ENCODE measurements at places on chromosomes 11 and 22. TPM values are rescaled to one million over a fixed set of nuclear protein-coding genes. Genes with fewer than 3 reads are reported as not detected.

DNA sequence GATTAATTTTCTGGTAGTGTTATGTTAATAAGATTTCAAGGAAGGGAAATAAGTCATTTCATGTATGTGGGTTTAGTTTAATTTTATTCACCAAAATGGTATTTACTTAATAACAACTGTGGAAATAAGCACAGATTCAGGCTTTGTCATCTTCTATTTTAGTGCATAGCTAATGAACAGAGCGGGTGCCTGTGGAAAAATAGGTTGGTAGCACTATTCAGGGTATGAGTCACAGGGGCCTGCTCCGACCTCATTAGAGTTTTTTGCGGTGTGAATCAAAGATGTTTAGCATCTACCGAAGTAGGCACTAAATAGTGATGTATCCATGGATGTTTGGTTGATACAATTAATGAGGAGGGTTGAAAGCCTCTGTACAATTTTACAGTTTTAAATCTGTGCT is 78.2 kb downstream of the FAT3 start:
- H3K27ac ChIP-seq = no peak overlapping the region
- H3K4me3 ChIP-seq = no peak overlapping the region
- no peaks in the 10 kb centered on the region for H3K36me3 ChIP-seq
- H3K27me3 ChIP-seq = no peaks in the 10 kb centered on the region
- H3K4me1 ChIP-seq = no peaks in the 10 kb centered on the region

Gene ISX
- not detected for total RNA-seq

- H3K4me1 ChIP-seq = no peaks in the 10 kb centered on the region
- no peak overlapping the region for H3K27ac ChIP-seq
- no peak overlapping the region for H3K4me3 ChIP-seq
- no peaks in the 10 kb centered on the region for H3K27me3 ChIP-seq
Observed at GRCh38 chr11:102416976-102417375, 35.6 kb downstream of the TMEM123 start.

Gene YWHAH
- 47.6 TPM for total RNA-seq

GRCh38 chr11:78789375-78789774 is 214.7 kb upstream of the NARS2 start:
- no peak overlapping the region for H3K27ac ChIP-seq
- H3K36me3 ChIP-seq = no peaks in the 10 kb centered on the region
- no peak overlapping the region for H3K4me3 ChIP-seq
- no peak for DNase-seq
- no peaks in the 10 kb centered on the region for H3K4me1 ChIP-seq

DNA sequence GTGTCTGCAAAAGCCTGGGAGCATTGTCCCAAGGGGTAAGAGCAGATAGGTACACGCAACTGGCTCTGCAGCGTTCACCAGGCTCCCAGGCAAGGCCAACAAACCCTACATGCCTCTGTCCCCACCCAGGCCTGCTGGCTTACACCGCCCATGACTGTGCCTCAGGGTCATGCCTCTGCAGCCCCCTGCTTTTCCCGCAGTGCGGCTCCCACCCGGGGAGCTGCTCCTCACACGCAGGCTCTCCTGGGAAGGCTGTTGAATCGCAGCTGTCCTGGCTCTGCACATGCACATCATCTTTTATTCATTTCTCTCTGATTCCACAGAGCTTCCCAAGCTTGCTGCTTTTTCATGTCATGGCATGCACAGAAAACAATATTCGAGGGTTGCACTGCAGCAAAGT is 29.2 kb upstream of the B3GAT1 start:
- H3K4me3 ChIP-seq = no peak overlapping the region
- H3K27ac ChIP-seq = no peak overlapping the region
- no peaks in the 10 kb centered on the region for H3K4me1 ChIP-seq
- DNase-seq = no peak
- H3K36me3 ChIP-seq = no peaks in the 10 kb centered on the region

Gene TCN1
- total RNA-seq = 4.3 TPM

Gene OR51B5
- total RNA-seq = 2.7 TPM

Gene PANX3
- total RNA-seq = not detected

- no peak overlapping the region for H3K4me3 ChIP-seq
- H3K36me3 ChIP-seq = no peaks in the 10 kb centered on the region
Observed at GRCh38 chr11:32115446-32115845, 24.6 kb downstream of the RCN1 start.

GRCh38 chr22:45584621-45585436 is 82.1 kb downstream of the FBLN1 start:
- H3K36me3 ChIP-seq = no peaks in the 10 kb centered on the region
- DNase-seq = no peak
- no peaks in the 10 kb centered on the region for H3K4me1 ChIP-seq
- no peaks in the 10 kb centered on the region for H3K27me3 ChIP-seq
- no peak overlapping the region for H3K27ac ChIP-seq
- H3K4me3 ChIP-seq = no peak overlapping the region

DNA sequence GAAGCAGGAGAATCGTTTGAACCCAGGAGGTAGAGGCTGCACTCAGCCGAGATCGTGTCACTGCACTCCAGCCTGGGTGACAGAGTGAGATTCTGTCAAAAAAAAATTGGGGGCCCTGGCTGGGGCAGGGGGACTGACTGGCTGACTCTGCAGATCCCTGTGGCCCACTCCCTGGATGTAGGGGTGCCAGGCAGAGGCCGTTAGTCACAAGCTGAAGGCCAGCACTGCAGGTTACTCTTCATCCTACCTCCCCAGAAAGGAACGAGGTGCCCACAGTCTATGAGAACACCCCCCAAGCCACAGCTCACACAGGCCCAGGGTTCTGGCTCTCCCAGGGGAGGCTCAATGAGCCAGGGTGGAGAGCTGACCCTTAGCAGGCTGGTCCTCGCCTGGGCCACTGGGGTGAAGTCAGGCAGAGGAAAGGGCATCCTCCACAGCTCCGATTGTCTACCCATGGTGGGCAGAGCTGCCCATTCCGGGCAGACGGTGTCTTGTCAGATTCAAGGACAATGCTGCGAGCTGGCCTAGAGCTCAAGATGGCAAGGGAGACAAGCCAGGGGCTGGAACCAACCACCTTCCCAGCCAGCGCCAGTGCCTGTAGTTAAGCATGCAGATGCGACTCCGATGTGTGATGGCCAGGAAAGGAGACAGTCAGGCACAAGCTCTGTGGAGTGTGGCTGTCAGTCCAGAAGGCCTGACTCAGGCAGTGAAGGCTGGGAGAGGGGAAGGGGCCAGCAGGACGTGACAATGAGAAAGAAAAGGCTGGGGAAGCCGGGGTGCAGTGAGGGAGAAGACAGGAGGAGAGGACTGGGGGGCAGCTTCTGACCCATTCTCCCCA is 12.4 kb downstream of the C11orf24 start:
- no peaks in the 10 kb centered on the region for H3K27me3 ChIP-seq
- H3K27ac ChIP-seq = no peak overlapping the region
- peaks cover 17% of the 10 kb centered on the region for H3K4me1 ChIP-seq

Gene PDGFB
- total RNA-seq = 13.3 TPM

DNA sequence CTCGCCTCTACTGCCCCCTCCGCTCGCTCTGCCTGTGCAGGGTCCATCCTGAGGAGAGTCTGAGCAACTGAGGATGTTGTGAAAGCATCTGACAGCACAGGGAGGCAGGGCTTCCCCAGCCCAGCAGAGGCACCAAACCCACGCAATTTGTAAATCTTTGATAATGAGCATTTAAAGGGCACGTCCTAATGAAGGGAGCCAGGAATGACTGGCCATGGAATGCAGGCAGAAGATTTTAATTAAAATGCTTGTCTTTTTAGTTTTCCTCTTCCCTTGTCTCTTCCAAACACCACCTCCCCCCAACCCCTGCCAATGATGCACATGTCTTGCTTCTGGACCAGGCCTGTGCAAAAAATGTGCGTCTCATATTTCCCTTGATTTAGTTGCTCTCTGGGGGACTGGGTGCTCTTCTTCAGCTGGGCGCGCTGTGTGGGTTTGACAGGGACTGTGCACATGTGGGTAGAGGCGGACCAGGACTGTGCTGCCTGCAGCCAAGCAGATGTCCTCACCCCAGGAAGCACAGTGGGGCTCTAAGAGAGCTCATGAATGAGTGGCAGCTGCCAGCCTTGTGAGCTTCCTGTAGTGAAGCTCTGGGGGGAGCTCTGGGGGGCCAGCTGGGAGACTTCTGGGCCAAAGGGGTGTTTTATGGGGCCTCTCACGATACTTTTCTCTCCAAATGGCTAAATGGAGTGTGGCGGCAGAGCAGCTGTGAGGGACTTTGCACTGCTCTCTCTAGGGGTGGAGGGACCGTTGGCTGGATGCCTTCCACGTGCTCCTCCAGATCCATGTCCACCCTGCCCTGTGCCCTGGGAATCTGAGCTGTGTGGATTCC is 273.5 kb downstream of the ST3GAL4 start:
- no peak for DNase-seq
- H3K27ac ChIP-seq = no peak overlapping the region
- H3K4me1 ChIP-seq = no peaks in the 10 kb centered on the region
- H3K4me3 ChIP-seq = no peak overlapping the region
- H3K27me3 ChIP-seq = no peaks in the 10 kb centered on the region
- no peaks in the 10 kb centered on the region for H3K36me3 ChIP-seq

DNA sequence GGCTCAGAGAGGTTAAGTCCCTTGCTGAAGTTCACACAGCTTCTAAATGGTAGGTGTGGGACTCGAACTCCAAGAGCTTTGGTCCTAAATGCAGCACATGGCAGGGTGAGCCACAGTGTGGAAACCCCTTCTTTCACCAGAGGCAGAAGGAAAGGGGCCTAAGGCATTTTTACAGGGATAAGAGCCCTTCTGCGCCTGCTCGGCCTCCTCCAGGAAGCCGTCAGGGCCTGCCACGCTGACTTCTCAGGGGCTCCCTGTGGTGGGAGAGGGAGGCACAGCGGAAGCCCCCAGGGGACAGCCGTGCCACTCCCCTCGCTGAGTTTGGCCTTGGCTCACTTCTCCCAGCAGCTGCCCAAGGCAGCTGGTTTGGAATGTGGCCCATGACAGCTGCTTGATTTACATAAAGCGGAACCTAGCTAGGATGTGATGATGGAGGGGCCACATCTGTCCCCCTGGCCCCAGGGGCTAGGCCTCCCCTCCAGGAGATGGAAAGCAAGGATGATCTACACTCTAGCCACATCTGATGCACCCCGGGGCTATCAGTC is 35.4 kb downstream of the CD82 start:
- no peaks in the 10 kb centered on the region for H3K36me3 ChIP-seq
- H3K27ac ChIP-seq = no peak overlapping the region
- no peaks in the 10 kb centered on the region for H3K27me3 ChIP-seq
- H3K4me3 ChIP-seq = no peak overlapping the region

DNA sequence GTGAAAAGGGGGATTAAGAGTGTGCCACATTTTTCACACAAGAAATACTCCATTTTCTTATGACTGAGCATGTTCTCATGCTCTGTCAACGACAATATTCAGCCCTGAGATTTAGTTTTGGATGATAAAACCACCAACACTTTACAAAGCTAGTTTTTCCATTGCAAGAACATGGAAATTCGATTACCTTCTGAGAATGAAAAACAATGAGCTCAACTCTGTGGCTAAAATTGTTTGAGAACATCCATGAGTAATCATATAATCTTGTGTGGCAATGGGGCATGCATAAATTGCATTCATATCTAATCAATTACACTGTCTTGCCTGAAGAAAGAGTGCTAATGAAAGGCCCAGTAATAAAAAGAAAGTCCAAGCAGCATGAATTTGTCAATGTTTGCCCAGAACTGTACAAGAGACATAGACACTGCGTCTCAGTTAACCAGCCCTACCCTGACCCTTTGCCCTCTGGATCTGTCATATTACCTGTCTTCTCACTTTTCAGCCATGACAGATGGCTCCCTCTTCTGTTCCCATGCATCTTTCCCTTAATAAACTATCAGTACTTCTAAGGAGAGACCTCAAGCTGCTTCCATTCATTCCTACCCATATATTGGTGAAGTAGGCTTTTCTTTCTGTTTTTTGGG is 253.4 kb downstream of the FAM76B start:
- no peaks in the 10 kb centered on the region for H3K27me3 ChIP-seq
- no peak overlapping the region for H3K4me3 ChIP-seq

DNA sequence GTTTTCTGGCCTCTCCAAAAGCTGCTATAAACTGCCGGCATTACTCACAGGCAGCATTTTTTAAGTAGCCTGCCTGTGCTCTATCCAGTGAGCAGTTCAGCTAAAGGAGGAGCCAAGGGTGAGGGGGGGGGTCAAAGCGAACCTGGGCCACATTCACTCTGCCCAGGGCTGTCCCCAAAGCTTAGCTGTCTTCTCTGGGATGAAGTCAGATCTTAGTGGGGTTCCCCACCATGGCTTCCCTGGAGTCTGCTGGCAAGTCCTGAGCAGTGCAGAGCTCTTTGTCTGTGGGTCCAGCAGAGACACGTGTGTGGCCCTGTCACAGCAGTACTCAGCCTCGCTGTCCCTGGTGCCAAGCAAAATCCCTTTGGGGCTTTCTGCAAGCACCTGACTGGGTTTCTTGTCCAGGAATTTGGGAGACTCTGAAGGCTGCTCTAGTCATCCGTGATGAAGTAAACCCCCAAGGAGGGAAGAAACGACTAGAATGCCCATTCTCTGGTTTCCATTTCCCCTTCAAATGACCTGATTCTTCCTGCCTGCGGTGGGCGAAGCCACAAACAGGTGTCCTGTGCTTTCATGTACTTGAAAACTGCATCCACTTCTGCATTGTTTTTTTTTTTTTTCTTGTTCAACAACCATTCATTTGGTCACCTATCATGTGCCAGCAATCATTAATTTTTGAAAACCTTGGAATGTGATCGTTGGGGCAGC is 2.6 kb downstream of the KCNJ5 start:
- H3K4me1 ChIP-seq = peaks cover 29% of the 10 kb centered on the region
- DNase-seq = no peak
- no peaks in the 10 kb centered on the region for H3K27me3 ChIP-seq

Gene VWCE
- 11.1 TPM for total RNA-seq

Gene HEPN1
- not detected for total RNA-seq

- H3K36me3 ChIP-seq = no peaks in the 10 kb centered on the region
- H3K4me3 ChIP-seq = no peak overlapping the region
- no peak overlapping the region for H3K27ac ChIP-seq
- H3K4me1 ChIP-seq = no peaks in the 10 kb centered on the region
Observed at GRCh38 chr11:77332259-77332658, 30.8 kb upstream of the GDPD4 start.

Gene THY1
- total RNA-seq = 30.0 TPM
